ENCODE measurements at places on chromosomes 4 and X.

DNA sequence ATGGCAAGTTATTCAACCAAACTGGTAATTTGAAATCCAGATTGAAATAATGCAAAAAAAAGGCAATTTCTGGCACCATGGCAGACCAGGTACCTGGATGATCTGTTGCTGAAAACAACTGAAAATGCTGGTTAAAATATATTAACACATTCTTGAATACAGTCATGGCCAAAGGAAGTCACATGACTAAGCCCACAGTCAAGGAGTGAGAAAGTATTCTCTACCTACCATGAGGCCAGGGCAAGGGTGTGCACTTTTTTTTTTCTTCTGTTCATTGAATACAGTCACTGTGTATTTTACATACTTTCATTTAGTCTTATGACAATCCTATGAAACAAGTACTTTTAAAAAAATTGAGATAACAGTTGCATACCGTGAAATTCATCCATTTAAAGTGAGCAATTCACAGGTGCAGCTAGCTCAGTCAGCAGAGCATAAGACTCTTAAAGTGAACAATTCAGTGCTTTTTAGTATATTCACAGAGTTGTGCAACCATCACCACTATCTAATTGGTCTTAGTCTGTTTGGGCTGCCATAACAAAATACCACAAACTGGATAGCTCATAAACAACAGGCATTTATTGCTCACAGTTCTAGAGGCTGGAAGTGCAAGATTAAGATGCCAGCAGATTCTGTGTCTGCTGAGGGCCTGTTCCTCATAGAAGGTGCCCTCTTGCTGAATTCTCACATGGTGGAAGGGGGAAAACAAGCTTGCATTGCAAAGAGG, 4.8 kb upstream of the MPP1 start:
- DNase-seq = no peak

- no peak for DNase-seq
Measured at GRCh38 chr4:135966936-135967335, 1565.4 kb downstream of the PCDH18 start.

DNA sequence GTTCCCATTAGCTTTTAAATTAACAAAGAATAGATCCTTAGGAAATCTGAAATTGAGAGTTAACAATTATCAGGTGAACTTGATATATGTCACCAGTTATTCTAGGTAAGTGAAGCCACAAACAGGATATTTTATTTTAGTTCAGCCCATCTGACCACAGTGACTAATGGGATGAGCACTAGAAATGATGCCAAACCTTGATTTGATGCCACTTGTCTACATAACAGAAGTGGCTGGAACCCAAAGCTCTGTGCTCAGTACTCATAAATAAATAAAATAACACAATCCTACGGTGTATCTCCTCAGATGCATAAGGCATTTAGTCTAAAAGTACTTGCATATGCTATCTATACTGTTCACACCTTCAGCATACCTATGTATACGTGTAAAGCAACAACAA, 12.2 kb downstream of the SLITRK4 start:
- no peak for DNase-seq

GRCh38 chr4:143399113-143399949, 62.7 kb downstream of the GAB1 start:
- no peak for DNase-seq

DNA sequence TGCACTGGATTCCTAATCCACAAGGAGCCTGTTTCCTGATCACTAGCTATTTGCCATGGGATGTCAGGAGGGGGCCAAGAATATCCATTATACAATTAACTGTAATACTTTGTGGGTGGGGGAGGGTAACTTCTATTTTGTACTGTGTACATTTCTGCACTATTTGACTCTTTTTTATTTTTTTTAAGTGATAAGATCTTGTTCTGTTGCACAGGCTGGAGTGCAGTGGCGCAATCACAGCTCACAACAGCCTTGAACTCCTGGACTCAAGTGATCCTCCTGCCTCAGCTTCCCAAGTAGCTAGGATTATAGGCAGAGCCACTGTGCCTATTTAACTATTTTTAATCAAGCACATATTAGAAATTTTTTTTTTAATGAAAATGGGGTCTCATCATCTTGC, 134.1 kb downstream of the ELOVL6 start:
- DNase-seq = no peak

- DNase-seq = no peak
Measured at GRCh38 chr4:169988252-169988651, 37.9 kb downstream of the MFAP3L start.

GRCh38 chr4:37437163-37437562, 192.6 kb downstream of the NWD2 start:
- DNase-seq = no peak

- no peak for DNase-seq
Measured at GRCh38 chrX:39309721-39310152, 508.5 kb downstream of the MID1IP1 start.

GRCh38 chrX:38800981-38801845, at the start of gene MID1IP1:
Gene MID1IP1, plus strand, starts transcription at chrX:38801459. Its CDS starts 3,488 bp downstream, at chrX:38804947.
- DNase-seq = no peak

DNA sequence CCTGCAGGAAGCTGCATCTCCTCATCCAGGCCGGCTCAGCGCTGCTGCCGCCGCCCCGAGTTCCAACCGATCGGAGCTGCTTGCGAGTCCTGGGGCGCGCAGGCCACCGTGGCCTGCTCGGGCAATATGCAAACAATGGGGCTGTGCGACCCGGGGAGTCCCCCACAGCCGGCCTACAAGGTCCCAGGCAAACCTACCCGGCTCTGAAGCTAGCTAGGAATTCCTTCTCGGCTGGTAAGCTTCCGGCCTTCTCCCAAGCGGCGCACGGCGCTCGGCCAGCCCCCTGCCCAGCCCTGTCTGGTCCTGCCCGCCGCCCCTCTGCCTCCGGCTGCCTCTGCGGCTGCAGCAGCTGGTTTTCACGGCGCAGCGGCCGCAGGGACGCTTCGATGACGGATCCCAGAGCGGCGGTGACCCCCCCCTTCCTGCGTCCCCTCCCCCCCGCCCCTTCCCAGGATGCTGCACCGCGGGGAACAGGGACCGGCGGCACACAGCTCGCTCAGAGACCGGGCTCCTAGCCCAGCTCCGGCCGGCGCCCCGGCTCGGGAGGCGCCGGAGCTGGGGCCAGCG, 59.4 kb downstream of the TSC22D3 start:
- DNase-seq = no peak

GRCh38 chrX:140815868-140816267, 106.3 kb downstream of the LINC00632 start:
- no peak for DNase-seq

- no peak for DNase-seq
Measured at GRCh38 chr4:7983296-7983695, 43.6 kb upstream of the AFAP1 start.

DNA sequence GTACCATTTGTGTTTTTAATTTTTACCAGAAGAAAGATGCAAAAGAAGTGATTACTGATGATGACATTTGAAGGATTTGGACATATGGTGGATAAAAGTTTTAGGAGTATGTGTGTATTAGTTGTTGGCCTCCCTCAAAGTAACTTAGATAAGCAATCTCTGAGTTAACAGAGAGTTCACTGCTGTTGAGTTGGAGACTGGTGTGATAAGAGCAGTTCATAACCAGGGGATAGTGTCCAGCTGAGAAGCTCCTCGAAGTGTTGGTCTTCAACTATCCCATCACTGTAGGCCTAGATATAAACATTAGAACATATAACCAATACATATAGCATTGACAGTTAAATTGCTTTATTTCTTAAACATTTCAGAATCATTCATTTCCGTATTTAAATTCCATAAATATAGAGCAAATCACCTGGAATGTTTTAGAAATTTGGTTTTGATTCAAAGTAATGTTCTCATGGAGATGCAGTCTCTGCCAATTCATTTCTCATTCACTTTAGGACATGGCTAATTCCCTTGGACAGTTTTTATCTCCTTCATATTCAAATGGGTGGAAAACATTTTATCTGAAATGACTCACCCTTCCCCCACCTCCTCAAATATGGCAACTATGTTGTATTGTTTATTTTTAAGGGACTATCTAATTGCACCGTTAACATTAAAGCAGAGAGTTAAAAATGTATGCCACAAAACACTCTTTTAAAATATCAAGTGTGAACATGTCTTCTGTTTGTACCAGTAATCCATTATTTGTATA, 136.8 kb upstream of the SLC4A4 start:
- no peak for DNase-seq

DNA sequence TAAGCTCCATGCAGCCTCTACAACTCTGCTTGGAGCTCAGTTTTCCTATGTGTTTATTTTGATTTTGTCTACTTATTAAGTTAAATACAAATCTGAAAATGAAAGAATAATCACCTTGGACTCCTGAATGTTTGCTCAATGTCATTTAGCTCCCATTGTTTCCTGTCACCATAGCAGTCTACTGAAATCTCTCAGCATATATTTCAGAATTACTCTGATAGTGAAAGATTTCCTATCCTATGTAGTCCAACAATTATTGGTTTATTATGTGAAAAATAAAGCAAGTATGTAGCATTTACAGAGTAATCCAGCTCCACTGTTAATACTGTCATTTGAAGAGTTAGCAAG, 168.4 kb downstream of the CBR4 start:
- no peak for DNase-seq

DNA sequence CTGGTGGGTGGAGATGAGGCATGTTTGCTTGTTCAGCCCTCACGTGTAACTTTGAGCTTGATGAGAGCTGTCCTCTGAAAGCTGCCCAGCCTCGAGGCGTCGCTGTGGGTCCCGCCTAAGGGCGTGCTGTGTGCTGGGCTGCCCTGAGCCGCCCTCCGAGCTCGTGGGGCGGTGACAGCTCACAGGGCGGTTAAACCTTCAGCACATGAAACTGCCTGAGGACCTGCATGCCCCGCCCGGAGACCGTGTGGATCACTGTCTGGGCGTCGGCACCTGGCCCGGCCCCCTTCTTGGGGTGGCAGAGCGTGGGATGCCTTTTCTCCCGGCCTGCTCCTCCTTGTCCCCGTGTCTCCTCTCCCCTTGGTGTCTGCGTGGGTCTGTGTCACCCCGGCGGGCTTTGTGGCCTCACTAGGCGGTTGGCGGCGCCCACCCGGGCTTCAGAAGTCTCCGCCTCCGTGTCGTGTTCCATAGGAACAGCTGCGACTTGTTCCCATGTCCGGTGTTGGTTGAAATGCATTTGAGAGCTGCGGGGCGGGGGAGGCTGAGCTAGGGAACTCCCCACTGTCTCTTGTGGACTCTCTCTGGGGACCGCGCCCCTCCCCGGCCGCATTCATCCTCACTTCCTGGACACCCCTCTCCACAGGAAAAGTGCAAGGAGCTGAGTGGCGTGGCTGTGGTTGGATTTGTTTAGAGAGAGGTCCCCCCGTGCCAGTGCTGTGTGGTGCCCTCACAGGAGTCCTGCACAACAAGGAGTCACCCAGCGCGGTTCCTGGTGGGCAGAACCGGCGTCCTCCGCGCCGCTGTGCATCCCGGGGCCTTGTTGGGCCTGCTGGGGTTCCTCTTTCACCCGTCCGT, 6.8 kb downstream of the AKAP17A start:
- DNase-seq = no peak

- DNase-seq = no peak
Measured at GRCh38 chrX:142186103-142186502, 19.0 kb downstream of the MAGEC2 start.

DNA sequence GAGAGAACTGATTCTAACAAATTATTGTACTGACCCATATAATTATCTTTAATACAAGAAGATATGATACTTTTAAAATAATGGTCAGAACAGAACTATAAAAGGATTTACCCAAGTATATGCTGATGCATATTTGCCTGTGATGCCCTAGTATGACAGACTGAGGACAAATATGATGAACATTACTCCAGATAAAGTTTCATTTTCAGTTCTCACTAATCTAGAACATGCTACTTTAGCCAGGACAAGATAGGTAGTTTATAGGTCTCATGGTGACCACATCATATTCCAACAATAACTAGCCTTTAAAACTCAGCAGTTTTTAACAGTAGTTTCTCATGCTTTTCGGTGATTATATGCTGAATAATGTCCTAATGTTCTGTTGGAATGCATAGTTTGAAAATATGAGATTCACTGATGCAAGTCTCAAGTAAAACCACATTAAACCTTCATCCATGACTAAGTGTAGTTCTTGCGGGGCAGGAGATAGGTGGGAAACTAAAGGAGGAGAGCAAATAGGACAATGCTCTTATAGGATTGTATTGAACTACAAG, 295.2 kb upstream of the AGA start:
- DNase-seq = no peak

DNA sequence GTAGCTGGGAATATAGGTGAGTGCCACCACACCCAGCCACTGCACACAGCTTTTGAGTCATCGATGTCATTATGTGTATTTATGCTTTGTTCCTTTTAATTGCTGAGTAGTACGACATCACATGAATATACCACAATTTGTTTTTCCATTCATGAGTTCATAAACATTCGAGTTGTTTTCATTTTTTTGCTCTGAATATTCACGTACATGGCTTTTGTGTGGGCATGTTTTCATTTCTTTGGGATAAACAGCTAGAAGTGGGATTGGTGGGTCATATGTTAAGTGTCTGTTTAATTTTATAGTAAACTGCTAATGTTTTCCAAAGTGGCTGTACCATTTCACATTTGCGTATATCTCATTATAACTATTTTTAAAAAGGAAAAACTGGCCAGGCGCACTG, 45.1 kb upstream of the KDR start:
- no peak for DNase-seq

DNA sequence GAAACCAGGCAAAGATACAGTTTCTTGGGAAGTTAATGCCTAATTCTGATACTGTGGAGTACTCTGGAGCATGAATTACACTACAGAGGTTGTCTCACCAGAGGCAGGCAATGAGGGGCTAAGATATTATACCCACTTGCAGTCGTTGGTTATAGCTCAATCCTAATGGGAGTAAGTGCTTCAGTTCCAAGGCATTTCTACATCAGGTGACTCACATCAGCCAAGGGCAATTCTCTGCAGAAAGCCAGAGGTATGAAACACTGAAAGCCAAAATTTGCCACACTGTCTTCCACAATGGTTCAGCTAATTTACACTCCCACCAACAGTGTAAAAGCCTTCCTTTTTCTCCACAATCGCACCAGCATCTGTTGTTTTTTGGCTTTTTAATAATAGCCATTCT, 174.0 kb upstream of the IL15 start:
- no peak for DNase-seq

DNA sequence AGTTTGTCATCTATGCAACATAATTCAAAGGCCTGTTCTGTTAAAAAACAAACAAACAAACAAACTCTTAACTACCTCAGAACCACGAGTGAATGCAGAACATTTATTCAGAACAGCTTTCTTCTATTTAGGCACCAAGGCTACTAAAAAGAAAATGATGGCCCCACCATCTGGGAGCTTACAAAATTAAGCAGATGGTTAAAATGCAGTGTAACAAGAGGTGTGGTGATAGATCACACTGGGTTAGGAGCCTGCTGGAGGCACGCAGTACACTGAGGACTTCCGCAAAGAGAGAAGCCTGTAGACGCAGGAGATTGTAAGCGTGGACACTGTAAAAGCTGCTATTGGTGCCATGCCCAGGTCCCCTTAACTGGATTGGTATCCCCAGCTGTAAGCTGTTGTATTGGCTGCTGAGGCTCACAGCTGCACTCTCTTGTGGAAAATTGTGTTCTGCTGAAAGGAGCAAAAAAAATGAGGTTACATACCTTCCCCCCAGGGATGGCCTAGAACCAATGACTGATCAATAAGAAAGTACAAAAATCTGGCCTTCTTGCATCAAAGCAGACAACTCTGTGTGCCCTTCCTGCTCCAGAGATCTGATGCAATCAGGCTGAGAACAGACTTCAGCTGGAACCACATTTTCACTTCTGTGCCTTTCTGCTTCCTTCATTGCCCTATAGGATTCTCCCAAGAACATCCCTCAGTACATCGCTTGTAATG, 60.0 kb downstream of the SHROOM3 start:
- no peak for DNase-seq

GRCh38 chr4:71230271-71231128, 108.3 kb upstream of the SLC4A4 start:
- no peak for DNase-seq
